Stimulated activated CD8-positive, alpha-beta memory T cell treated with anti-CD3 and anti-CD28 coated beads, Interleukin-2, amount 100 ng/mL, for 48 hours (primary cell): ENCODE measurements at places on chromosomes 16 and 17.

GRCh38 chr17:55420067-55420775, 1.4 kb downstream of the MMD start:
- no peak for DNase-seq

DNA sequence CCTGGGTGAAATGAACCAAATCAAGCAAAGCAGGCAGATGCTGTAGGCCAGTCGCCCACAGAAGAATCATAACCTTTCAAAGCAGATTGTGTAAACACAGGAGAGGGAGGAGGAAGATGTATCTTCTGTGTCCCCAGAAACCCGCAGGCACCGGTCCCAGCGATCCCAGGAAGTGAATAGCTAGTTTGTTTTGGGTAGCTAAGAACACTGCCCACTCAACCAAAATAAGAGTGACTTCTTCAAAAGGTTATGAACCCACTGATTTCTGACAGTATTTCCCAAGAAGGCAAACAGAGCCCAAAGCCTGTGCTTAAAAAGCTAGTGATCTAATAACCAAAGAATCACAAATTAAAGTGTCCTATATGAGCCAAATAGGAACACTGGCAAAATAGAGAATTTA, 67.8 kb downstream of the GRIN2A start:
- no peak for DNase-seq

DNA sequence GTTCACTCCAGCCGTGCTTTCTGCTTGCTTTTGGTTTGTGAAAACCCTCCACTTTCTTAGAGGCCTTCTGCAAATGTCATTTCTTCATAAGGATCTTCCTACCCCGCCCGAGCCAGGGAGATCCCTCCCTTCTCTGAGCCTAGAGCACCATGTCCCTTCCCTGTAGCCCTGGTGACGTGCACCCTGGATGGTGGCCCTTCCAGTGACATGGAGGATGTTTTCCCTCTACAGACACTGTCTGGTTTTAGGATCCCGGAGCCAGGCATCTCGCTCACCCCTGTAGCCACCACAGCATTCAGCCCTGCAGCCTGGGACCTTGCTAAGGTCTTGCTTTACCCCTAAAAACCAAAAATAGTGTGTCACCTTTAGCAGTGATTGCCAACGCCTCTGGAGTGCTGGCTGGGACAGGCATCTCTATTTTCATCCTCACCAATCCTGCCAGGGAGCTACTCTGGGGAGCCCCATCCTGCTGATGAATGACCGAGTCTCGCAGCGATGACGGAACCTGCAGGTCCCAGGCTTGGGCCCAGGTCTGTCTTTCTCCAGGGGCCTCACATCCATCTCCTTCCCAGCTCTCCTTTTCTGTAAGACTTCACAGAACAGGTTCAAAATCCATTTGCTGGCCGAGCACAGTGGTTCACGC, 394.1 kb upstream of the TNRC6C start:
- no peak for DNase-seq

- no peak for DNase-seq
Measured at GRCh38 chr17:80894726-80895125, 96.9 kb upstream of the CHMP6 start.

- DNase-seq = no peak
Measured at GRCh38 chr16:58843675-58844074, 109.6 kb upstream of the GOT2 start.

- DNase-seq = no peak
Measured at GRCh38 chr16:83187405-83187804, 560.6 kb downstream of the CDH13 start.

DNA sequence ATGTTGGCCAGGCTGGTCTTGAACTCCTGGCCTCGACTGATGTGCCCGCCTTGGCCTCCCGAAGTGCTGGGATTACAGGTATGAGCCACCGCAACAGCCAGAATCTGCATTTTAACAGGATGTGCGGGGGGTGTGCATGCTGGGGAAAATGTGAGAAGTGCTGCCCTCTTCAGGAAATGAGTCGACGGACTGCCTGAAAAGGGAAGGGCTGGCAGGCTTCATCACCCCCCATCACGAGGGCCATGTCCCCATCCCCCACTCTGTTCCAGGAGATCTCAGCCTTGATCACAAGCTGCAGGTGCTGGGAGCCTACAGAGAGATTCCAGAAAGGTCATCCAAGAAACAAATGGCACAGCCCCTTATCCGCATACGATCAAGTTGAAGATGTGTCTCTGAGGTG, 195.3 kb upstream of the RPL38 start:
- DNase-seq = no peak

DNA sequence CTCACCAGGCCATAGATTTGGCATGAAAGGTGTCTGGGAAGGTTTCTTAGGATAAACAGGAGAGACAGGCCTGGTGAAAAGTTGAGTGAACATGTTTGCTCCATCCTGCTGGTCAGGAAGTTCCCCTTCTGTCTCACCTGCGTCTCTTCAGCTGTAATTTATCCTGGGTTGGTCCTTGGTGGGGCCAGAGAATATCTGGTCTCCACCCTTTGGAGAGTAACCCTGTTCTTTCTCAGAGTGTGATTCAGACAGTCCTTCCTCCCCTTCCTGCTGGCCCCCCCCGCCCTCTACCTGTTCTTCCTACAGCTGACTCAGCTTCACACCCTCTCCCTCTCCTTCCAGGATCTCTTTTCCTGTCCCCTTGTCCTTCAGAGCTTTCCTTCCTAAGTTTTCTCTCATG, 17.1 kb downstream of the MINK1 start:
- DNase-seq = no peak

GRCh38 chr17:1577182-1577581, 14.6 kb upstream of the PITPNA start:
- DNase-seq = no peak
